ENCODE measurements at places on chromosomes 16 and 17.
A peak's percentile ranks its signal among the peaks of the same experiment; 100 is the strongest.

DNA sequence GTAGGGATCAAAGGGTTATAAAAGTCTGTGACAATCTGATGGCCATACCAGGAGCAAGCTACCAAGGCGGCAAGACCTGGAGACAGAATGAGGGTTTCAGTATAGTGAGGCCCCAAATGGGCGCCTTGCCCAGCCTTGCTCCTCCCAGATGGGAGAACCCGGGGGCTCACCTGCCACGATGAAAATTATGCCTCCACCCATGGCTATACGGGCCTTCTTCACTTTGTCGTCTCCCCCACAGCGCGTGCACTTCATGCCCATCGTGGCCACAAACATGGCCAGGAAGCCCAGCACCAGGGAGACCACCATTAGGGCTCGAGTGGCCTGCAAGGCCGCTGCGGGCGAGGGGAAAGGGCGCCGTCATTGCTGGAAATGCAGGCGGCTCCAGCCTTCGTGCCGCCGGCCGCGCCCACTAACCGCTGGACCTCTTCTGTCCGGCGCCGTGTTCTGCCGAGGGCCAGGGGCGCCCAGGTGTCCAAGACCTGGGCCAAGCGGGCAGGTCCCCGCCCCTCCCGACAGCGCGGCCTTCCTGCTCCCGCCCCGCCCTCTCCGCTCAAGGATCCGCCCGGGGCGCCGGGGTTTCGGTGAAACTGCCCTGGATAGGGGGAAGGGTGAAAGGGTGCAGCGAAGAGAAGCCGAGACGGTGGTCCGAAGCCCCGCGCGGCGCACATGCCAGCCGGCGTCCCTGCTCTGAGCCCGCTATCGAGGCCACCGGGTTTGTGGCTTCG lies 1.5 kb downstream of the CLDN7 start:
- no peak for DNase-seq

DNA sequence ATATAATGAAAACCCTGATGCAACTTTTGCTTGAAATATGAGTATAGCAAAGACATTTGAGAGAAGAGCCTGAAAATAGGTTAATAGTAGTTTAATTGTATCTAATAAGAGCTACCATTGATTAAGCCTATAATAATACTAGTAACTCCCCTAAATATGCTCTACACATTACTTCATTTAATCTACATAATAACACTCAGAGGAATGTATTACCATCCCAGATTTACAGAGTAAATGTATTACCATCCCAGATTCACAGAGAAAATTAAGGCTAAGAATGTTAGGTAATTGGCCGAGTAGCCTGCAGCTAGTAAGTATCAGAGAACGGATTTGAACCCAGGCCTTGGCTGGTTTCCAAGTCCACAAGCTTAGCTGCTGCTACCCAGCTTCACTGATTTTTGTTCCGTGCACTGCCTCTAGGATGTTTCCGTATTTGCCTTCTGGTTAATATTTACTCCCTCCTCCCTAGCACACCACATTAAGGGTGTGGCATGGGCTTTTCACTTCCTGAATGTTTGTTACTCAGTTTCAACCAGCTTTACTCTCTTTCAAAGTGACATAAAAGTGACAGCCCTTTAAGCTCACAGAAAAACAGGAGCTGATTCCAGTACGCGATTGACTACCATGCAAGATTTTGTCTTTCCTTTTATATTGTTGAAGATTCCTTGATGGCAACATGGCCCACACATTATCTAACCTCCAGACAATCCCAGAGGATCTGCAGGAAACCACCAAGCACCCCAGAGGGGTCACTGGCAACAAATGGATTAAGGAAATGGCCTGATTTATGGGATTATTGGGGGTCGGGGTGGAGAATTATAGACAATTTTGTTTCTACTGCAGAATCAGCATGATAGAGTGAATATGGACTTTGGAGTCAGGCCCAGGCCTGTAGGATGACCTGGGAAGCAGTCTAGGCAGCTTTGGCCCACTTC lies 26.7 kb upstream of the TOX3 start:
- no peak for DNase-seq

- no peak for DNase-seq
Measured at GRCh38 chr17:17783825-17784656, 52.7 kb downstream of the SREBF1 start.

GRCh38 chr17:73271072-73271471 lies 9.4 kb upstream of the CPSF4L start:
- DNase-seq: no peak

GRCh38 chr17:7313890-7314718 lies 1.1 kb downstream of the GPS2 start:
- no peak for DNase-seq

- no peak for DNase-seq
Measured at GRCh38 chr17:13601776-13602551, at the start of gene HS3ST3A1. TSS of gene HS3ST3A1 (minus strand) at chr17:13601929. CDS start at chr17:13601129, 800 bp downstream.

DNA sequence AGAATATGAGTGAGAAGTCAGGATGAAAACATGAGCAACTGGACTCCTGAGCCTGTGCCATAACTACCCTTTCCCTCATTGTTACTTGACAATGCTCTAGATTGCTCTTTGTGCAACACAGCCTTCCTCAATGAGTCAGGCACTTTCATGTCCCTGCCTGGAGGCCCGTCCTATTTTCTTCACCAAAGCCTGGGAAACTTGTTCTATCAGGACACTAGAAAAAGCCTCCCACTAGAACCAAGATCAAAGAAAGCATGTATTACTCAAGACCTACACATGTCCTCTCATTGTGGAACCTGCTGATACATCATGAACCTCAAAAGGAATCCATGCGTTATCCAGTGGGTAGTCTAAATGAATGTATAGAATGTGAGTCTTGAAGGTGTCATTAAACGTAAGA lies 624.5 kb downstream of the TOX3 start:
- DNase-seq: no peak

- no peak for DNase-seq
Measured at GRCh38 chr17:39631403-39631802, 4.7 kb downstream of the PPP1R1B start.

- DNase-seq: no peak
Measured at GRCh38 chr17:69015631-69016030, 45.1 kb downstream of the ABCA9 start.

GRCh38 chr17:63696381-63696961 lies 3.5 kb downstream of the LIMD2 start:
- DNase-seq: peak; percentile 86

DNA sequence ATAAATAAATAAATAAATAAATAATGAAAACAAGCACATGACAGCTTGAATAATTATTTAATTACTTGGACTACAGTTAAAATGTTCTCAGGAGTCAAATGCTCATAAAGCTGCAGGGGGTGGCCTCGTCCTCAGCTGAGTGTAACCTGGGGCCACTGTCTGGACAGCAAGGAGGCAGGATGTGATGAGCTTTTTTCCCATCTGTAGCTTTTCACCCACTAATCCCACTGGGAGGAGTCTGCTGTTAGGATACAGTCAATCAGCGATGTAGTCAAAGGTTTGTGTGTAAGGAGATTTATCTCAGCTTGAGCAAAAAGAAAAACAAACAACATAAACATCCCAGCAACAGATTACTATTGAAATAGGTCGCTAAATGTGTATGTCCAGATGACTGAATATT lies 22.5 kb downstream of the ZCCHC14 start:
- no peak for DNase-seq

- no peak for DNase-seq
Measured at GRCh38 chr17:69607162-69607834, 192.8 kb downstream of the MAP2K6 start.

DNA sequence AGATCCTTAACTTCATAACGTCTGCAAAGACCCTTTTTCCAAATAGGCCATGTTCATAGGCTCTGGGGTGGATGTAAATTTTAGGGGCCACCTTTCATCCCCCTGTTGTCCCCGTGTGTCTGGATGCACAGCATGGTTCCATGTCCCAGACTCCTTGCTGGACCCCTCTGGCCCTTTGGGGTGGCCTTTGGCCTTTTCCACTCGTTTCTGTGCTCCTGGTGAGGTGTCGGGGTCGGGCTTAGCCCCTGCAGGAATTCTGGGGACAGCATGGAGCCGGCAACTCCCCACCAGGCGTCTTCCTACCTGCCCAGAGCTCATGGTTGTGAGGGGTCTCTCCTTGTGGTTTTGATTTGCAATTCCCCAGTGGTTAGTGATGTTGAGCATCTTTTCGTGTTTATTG lies 183.5 kb downstream of the SEC14L1 start:
- peak; percentile 85 for DNase-seq

DNA sequence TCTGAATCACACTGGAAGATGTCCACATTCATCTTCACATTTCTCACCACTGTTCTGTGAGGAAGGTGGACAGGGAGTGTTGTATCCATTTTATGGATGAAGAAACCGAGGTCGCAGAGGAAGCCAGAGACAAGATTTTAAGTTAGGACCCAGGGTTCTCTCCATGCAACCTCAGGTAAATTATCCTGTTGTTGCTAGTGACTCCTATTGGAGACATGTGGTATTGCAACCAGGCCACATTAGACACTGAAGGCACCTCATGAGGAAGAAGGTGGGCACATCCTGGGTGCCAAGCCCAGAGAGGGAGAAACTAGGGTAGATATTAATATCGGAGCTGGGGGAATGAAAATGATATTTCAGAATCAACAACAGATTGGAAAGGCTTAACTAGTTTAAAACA lies 8.5 kb upstream of the WNT9B start:
- no peak for DNase-seq

DNA sequence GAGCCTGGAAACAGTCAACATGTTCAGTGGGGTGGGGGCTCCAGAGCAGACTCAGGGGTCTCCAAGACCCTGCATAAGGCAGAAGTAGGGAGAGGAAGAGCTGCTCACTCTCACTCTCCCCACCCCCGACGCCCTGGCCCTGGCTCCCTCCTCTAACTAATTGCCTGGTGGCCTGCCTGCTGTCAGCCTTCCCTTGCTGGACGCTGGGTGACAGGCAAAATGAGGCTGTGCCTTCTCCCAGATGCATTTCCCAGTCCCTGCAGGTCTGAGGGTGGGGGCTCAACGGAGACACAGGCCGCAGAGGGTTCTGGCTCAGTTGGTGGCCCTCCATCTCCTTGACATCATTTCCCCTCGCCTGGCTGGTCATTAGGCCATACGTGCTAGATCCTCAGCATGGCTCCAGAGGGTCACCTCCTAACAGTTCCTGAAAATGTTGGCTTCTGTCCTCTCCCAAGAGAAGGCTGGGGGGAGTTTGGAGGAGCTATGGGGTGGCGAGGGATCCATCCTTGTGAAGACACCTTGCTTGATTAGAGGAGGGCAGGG lies 1.4 kb downstream of the FMNL1 start:
- DNase-seq: no peak

GRCh38 chr16:10569621-10570020 lies 10.8 kb downstream of the EMP2 start:
- DNase-seq: no peak

- no peak for DNase-seq
Measured at GRCh38 chr16:56617212-56618085, 8.1 kb upstream of the MT1E start.

GRCh38 chr16:74320707-74321106 lies 24.1 kb downstream of the PSMD7 start:
- DNase-seq: no peak

- DNase-seq: no peak
Measured at GRCh38 chr17:27766438-27766837, 33.9 kb downstream of the NOS2 start.

All from vagina (tissue), 2 donors.